ENCODE measurements at places on chromosomes 4 and X. TPM values are rescaled to one million over a fixed set of nuclear protein-coding genes. Genes with fewer than 3 reads are reported as not detected.

DNA sequence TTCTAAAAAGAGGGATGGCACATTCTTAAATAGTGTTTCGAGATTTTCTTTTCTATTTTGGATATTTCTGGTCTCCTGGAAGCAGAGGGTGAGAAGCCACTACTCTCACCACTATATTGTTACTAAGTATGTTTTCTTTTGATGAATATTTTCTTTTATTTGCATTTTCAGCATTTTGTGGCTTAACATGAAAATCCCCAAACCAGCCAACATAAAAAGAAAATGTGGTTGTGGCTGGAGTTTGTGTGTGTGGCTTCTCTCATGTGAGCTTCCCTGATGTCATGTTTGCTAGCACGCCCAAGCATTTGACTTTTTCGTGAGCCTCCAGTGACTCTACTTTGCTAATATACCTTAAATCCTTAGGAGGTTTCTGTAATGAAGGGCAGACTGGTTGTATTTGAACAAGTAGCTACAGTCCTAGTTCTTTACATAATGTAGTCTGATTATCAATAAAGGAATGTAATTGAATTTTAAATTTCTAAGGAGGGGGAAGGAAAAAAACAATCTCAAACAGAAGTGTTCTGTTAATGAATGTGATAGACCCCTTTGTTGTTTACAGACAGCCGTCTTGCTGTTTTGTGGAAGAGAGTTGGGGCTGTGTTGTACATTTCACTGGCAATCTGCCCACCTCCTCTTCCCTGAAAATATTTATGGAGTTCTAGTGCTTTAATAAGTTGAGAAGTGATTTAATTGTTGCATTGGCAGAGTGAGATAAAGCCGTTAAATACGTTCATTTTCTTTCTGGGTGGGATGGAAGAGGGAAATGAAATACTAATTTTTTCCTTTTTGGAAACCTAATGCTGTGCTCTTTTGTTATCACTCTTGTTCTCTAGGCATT is 114.6 kb downstream of the ARHGAP10 start:
- H3K27me3 ChIP-seq: no peaks in the 10 kb centered on the region
- DNase-seq: no peak
- no peaks in the 10 kb centered on the region for H3K4me1 ChIP-seq
- peaks cover 4% of the 10 kb centered on the region for H3K36me3 ChIP-seq

PLP2 gene
- 141 TPM for total RNA-seq

IGBP1 gene
- 64.0 TPM for total RNA-seq

MSX1 gene
- total RNA-seq: 0.54 TPM

GRCh38 chr4:123340381-123340701 is 56.3 kb upstream of the SPRY1 start:
- H3K27ac ChIP-seq: no peak overlapping the region
- H3K4me3 ChIP-seq: no peak overlapping the region
- no peak for DNase-seq
- H3K27me3 ChIP-seq: no peaks in the 10 kb centered on the region
- H3K4me1 ChIP-seq: no peaks in the 10 kb centered on the region

CLIC2 gene
- total RNA-seq: 1.2 TPM

DNA sequence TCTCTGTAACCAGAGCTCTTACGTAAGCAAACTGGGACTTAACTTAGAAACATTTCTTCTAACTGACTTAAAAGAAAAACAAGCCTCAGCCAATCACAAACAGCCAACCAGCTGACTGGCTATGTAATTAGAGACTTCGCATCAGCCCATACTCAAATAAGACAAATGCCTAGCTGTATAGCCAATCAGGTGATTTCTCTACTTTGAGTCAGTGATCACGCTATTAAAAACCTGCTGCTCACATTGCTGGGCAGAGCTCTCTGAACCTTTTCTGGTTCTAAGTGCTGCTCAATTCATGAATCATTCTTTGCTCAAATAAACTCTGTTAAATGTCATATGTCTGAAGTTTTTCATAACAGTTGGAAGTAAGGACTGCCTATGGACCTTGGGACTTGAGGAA is 9.9 kb upstream of the SMIM10L2A start:
- no peak for DNase-seq
- peaks cover 3% of the 10 kb centered on the region for H3K4me1 ChIP-seq
- no peaks in the 10 kb centered on the region for H3K36me3 ChIP-seq
- H3K4me3 ChIP-seq: no peak overlapping the region

SMIM14 gene
- 5.2 TPM for total RNA-seq

- H3K4me1 ChIP-seq: peaks cover 7% of the 10 kb centered on the region
- H3K27ac ChIP-seq: no peak overlapping the region
- DNase-seq: no peak
- H3K36me3 ChIP-seq: no peaks in the 10 kb centered on the region
- peak overlapping the region; percentile 26 for H3K4me3 ChIP-seq
These were observed 14.8 kb downstream of the BLOC1S4 start for GRCh38 chr4:6730603-6731317.

DNA sequence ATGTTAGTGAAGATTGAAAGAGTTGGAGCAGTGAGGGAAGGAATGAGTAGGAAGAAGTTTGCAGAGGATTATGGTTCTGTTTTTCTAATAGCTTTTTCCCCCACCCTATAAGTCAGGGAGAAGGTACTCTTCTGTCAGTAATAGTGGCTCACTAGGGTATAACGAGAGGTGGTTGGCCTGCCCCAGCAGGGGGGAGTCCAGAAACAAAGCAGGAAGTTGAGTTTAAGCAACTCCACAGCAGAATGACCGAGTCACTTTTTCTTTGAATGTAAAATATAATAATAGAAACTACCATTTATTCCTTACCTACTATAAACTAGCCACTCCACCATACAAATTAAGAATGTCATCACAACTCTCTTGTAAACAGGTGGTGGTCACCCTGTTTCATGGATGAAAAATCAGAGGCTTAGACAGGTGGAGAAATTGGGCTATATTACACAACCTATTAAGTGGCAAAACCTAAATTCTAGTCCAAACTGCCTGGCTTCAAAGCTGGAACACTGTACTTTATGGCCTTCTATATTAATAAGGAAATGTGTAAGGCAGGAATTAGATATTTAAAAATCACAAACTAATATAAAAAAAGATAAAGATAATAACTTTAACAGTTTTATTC is 21.9 kb downstream of the AP1AR start:
- no peak overlapping the region for H3K27ac ChIP-seq
- H3K4me3 ChIP-seq: no peak overlapping the region
- no peaks in the 10 kb centered on the region for H3K4me1 ChIP-seq
- no peaks in the 10 kb centered on the region for H3K36me3 ChIP-seq

- no peak overlapping the region for H3K27ac ChIP-seq
- no peak for DNase-seq
- H3K27me3 ChIP-seq: no peaks in the 10 kb centered on the region
- no peaks in the 10 kb centered on the region for H3K4me1 ChIP-seq
- no peaks in the 10 kb centered on the region for H3K36me3 ChIP-seq
- no peak overlapping the region for H3K4me3 ChIP-seq
These were observed 1622.1 kb downstream of the STIM2 start for GRCh38 chr4:28482580-28483270.

GRPR gene
- not detected for total RNA-seq

DNA sequence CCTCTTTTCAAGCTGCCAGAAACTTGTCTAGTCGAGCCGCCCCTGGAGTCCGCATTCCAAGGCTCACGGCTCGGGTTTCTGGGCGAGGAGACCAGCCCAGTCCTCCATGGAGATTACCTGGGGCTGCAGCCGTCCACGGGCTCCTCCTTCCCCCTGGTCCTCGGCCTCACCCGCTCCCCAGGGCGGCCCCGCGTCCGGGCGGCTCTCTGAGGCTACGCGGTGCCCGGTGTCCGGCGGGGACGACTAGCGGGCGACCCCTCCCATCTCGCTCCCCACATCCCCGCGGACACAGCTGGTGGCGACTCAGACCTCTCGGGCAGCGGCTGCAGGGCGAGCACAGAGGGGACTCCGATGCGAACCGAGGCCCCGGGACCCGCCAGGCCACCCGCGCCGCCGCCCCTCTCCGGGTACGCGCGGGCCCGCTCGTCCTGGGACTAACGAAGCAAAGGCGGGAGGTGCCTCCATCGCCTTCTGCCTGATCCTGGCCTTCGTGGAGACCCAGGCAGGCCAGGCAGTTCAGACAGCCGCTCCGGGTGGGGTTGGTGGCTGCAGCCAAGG is 159.4 kb downstream of the TRAM1L1 start:
- no peak overlapping the region for H3K27ac ChIP-seq
- H3K4me3 ChIP-seq: no peak overlapping the region
- H3K36me3 ChIP-seq: no peaks in the 10 kb centered on the region
- H3K4me1 ChIP-seq: no peaks in the 10 kb centered on the region
- no peaks in the 10 kb centered on the region for H3K27me3 ChIP-seq
- no peak for DNase-seq

GRCh38 chrX:40415675-40416074 is 165.1 kb upstream of the ATP6AP2 start:
- no peaks in the 10 kb centered on the region for H3K27me3 ChIP-seq
- DNase-seq: no peak
- no peaks in the 10 kb centered on the region for H3K36me3 ChIP-seq
- peaks cover 6% of the 10 kb centered on the region for H3K4me1 ChIP-seq
- no peak overlapping the region for H3K4me3 ChIP-seq
- H3K27ac ChIP-seq: no peak overlapping the region

GRCh38 chr4:20254511-20255250 is 3.0 kb downstream of the SLIT2 start:
- no peaks in the 10 kb centered on the region for H3K36me3 ChIP-seq
- DNase-seq: no peak
- no peaks in the 10 kb centered on the region for H3K4me1 ChIP-seq
- no peak overlapping the region for H3K4me3 ChIP-seq

- H3K4me1 ChIP-seq: peaks cover 60% of the 10 kb centered on the region
- H3K27me3 ChIP-seq: no peaks in the 10 kb centered on the region
- no peak overlapping the region for H3K4me3 ChIP-seq
- peaks cover 33% of the 10 kb centered on the region for H3K36me3 ChIP-seq
These were observed 26.3 kb downstream of the FLNA start for GRCh38 chrX:154348114-154348531.

DNA sequence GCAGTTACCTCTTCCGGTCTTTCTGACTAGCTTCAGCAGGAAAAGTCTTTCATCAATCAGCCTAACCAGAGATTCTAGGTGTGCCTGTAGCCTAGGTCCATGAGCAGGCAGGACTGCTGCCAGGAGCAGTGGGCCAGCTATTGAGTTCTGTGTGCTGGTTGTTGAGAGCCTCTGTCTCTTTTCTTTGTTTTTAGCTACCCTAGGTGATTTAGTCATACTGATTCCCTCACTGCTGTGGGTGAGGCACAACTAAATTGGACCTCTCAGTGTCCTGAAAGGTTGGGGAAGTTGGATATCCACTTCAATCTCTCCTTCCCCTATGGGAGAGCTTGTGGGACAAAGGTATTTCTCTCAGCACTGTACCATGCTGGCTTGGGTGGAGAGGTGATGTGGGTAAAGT is 354.9 kb downstream of the GPAT3 start:
- no peaks in the 10 kb centered on the region for H3K27me3 ChIP-seq
- no peaks in the 10 kb centered on the region for H3K4me1 ChIP-seq
- no peak overlapping the region for H3K4me3 ChIP-seq

UGT2B17 gene
- not detected for total RNA-seq

DNA sequence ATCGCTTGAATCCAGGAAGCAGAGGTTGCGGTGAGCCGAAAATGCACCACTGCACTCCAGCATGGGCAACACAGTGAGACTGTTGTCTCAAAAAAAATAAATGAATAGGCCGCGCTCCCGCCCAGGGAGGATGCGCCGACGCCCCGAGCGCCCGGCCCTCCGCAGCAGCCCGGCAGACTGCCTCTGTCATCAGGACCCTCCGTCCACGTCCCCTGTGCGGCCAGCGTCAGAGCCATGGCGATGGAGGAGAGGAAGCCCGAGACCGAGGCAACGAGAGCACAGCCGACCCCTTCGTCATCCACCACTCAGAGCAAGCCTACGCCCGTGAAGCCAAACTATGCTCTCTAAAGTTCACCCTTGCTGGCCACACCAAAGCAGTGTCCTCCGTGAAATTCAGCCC is 21.4 kb downstream of the LIAS start:
- no peak overlapping the region for H3K4me3 ChIP-seq
- H3K36me3 ChIP-seq: peaks cover 9% of the 10 kb centered on the region

AREG gene
- total RNA-seq: 9.3 TPM

- no peak overlapping the region for H3K4me3 ChIP-seq
- H3K4me1 ChIP-seq: peaks cover 15% of the 10 kb centered on the region
- no peaks in the 10 kb centered on the region for H3K27me3 ChIP-seq
- no peak overlapping the region for H3K27ac ChIP-seq
- H3K36me3 ChIP-seq: peaks cover 37% of the 10 kb centered on the region
- DNase-seq: no peak
These were observed 60.6 kb downstream of the RPS6KA3 start for GRCh38 chrX:20205927-20206708.

DNA sequence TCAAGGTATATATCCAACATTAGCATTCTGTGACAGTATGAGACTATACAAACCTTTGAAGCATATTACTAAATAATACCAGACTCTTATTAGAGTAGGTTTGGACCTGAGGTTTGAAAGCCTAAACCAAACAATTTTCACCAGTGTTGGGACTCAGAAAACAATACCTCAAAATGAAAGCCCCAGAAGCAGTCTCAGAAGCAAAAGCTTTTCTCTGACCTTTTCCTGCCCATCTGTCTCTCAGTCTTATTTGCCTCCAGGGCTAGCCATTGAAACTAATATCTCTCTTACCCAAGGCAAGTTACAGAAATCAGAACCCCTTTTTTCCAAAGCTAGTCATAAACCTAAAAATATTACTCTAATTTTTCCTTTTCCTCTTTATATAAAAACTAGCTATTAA is 163.3 kb downstream of the PTCHD1 start:
- H3K27ac ChIP-seq: no peak overlapping the region
- H3K4me1 ChIP-seq: no peaks in the 10 kb centered on the region
- DNase-seq: no peak

DNA sequence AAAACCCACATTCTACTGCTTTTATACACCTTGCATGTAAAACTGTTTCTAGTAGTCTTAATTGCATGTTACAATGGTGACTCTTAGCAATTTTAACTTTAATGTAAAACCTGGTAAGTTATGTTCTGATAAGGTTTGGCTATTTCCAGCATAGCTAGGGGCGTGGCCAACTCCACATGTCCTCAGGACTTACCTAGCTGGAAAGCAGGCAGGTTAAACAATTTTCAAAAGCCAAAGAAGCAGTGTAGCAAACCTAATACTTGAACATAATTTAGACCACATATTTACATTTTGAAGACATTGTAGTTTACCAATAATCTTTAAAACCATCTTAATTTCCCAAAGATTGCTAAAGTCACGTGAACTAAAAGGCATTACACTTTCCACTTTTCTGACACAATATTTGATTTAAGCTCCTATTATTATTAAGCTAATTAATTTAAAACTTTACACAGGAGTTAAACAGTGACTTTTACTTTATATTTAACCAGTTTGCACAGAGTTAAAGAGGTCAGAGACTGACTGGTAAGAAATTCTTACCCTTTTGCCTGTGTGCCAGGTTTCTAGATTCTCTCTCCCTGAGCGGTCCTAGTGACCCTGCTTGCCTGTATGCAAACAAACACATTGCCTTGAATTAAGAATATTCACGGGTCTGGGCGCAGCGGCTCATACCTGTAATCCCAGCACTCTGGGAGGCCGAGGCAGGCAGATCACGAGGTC is 88.2 kb downstream of the GLUD2 start:
- no peaks in the 10 kb centered on the region for H3K36me3 ChIP-seq
- DNase-seq: no peak
- H3K27ac ChIP-seq: no peak overlapping the region
- H3K27me3 ChIP-seq: no peaks in the 10 kb centered on the region

- DNase-seq: no peak
- H3K27ac ChIP-seq: no peak overlapping the region
- H3K27me3 ChIP-seq: no peaks in the 10 kb centered on the region
- H3K4me1 ChIP-seq: no peaks in the 10 kb centered on the region
- H3K36me3 ChIP-seq: no peaks in the 10 kb centered on the region
These were observed 1002.7 kb upstream of the PCDH7 start for GRCh38 chr4:29717287-29718057.

IL9R gene
- 4.5 TPM for total RNA-seq

P2RY8 gene
- 158 TPM for total RNA-seq

CYTL1 gene
- 0.54 TPM for total RNA-seq

F11 gene
- not detected for total RNA-seq

Data from CD4-positive, CD25-positive, alpha-beta regulatory T cell (primary cell).